Omental fat pad (tissue), 4 donors: ENCODE measurements at places on chromosomes 12 and 14. TPM values are rescaled to one million over a fixed set of nuclear protein-coding genes. Genes with fewer than 3 reads are reported as not detected.

DNA sequence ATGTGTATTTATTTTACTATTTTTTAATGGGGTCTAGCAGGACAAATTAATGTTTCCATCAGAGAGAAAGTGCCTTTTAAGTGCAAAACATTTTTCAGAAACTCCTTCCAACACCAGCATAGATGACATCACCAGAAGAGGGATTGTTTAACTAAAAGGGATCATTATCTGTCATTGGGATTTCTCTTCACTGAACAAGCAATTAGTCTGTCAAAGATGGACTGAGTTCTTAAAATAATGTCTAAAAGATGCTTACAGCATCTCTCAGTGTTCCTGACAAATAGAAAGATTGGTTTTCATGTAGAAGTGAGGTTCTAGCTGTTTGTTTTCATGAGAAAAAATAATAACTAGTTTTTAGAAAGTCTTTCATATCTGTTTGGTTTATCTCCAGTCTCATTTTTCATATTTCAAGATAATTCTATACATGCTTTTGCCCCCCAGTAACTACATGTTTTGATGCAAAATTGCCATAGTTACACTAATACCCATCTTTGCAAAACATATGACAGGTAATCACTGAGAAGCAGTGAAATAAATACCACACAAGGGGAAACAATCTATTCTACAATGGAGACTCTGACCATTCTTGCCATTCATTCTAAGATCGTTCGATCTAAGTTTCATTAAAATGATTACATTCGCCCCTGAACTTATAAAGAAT, 850.3 kb downstream of the GALC start:
- no peak for DNase-seq

DNA sequence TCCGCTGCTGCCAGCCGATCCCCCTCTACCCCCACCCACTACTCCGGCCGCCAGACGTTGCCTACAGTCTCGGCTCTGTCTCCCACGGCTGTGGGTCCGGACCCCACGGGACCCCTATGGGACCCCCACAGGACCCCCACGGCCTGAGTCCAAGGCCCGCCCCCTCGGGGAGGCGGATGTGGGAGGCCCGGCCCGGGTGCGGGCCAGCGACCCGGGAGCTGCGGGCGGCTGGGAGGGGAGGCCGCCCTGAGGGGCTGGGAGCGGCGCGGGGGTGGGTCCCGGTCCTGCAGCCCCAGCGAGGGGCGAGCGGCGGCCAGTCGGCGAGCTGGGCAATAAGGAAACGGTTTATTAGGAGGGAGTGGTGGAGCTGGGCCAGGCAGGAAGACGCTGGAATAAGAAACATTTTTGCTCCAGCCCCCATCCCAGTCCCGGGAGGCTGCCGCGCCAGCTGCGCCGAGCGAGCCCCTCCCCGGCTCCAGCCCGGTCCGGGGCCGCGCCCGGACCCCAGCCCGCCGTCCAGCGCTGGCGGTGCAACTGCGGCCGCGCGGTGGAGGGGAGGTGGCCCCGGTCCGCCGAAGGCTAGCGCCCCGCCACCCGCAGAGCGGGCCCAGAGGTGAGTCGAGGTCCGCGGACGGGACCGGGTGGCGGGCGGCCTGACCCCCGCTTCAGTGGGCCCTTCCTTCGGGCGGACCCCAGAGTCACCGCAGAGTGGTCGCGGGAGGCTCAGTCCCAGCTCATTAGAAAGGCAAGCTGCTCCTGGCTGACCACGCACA, at the start of gene ACVRL1:
ACVRL1 (plus strand) TSS at position 422 of the 773 bp plus-strand sequence. CDS start 4,971 bp downstream, outside the sequence.
- no peak for DNase-seq

- DNase-seq: no peak
Observed at GRCh38 chr12:23204933-23205778, 580.2 kb downstream of the ETNK1 start.

CCDC196 gene
- total RNA-seq: not detected

ITPR2 gene
- 62.9 TPM for total RNA-seq

- DNase-seq: no peak
Observed at GRCh38 chr12:54863948-54864618, 9.8 kb downstream of the MUCL1 start.

ARHGEF25 gene
- 22.1 TPM for total RNA-seq

MYF6 gene
- 0.37 TPM for total RNA-seq

- no peak for DNase-seq
Observed at GRCh38 chr14:82562881-82563280, 1029.2 kb upstream of the SEL1L start.

- DNase-seq: no peak
Observed at GRCh38 chr12:5971194-5971850, 26.3 kb upstream of the ANO2 start.

DNA sequence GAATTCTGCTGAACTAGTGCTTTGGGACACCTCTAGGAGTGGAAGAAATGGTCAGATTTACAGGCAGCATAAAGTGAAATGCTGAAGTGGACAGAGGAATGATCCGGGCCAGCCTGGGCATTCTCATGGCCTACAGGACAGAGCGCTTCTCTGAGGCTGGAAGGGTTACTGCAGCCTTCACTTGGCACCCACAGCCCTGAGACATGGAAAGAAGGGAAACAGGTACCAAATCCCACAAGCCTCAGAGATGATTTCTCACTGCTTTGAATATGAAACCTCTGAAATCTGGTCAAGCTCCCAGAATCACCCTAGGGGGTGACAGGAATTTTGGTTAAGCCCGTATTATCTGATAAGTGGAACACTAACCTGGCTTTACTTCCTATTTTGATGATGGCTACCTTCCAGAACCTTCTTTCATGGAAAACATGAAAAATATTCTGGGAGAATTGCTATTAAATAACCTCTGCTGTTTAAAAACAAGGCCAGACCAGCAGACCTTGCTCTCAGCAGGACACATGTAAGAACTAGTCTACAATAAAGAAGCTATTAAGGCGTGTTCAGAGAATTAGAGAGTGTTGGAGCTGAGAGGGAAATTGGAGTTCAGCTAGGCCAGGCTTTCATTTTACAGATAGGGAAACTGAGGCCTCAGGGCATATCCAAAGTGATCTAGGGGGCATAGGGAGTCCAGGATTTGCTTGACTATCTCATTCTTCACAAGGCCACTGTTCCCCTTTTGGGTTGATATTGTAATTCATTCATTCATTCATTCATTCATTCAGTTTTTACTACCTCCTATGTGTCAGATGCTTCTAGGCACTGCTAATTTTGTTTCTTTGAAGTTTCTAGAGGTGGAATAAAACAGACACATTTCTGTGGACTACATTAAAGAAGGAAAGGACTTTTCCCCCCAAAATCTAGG, 281.5 kb downstream of the ZFP36L1 start:
- DNase-seq: no peak

DNA sequence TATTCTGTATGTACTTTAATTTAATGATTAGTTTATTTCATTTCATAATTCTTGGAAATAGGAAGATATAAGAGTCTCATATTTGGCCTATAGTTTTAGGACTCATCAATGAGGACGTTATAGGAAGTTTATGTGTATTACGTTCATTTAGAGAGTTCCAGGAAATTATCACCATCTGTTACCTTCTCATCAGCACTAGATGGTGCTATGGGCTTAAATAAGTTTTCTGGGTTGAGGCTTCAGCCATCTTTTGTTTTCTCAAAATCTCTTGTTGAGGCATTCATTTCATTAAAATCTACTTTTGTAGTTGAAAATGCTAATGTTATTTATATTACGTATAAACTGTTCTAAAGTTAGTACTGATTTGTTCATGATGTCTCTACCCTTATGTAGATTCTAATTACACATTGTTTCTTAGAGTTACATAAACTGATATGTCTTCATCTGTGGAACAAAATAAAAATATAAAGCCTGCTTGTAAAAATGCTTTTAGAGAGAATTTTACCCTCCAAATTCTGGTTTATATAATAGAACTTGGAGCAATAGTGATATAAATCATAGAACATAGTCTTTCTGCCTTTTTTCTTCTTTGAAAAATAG, 89.2 kb downstream of the CFAP54 start:
- DNase-seq: no peak

- no peak for DNase-seq
Observed at GRCh38 chr12:112192475-112192874, 67.1 kb downstream of the TRAFD1 start.

GRCh38 chr12:68481181-68481941, 129.3 kb upstream of the RAP1B start:
- no peak for DNase-seq

SRRM4 gene
- total RNA-seq: not detected

VRTN gene
- total RNA-seq: not detected

KCNA1 gene
- 0.36 TPM for total RNA-seq

DNA sequence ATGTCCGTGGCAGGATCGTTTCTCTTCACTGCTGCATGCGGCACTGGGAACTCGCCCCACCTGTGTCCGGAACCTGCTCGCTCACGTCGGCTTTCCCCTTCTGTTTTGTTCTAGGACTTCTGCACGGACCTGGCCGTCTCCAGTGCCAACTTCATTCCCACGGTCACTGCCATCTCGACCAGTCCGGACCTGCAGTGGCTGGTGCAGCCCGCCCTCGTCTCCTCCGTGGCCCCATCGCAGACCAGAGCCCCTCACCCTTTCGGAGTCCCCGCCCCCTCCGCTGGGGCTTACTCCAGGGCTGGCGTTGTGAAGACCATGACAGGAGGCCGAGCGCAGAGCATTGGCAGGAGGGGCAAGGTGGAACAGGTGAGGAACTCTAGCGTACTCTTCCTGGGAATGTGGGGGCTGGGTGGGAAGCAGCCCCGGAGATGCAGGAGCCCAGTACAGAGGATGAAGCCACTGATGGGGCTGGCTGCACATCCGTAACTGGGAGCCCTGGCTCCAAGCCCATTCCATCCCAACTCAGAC, 1.2 kb downstream of the FOS start:
- no peak for DNase-seq

DNA sequence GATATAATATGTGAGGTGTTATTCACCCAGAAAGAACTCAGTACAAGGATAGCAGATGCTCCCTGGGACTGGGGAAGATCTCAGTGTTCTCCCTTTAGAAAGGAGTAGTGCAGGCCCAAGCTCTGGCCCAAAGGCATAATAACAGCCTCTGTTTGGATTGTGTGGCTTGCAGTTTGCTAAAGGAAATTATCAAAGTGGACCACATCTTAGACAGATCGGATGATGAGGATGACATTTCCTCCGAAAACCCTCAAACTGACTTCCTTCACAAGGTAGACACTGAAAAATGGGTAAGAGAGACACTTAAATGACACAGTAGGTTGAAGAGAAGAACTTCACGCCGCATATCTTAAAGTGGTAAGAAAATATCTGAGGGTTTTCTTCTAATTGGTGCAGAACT, 26.1 kb downstream of the SMCO2 start:
- no peak for DNase-seq

- DNase-seq: no peak
Observed at GRCh38 chr14:102902523-102903247, 19.8 kb upstream of the AMN start.

GRCh38 chr12:20525064-20525610, 156.8 kb downstream of the PDE3A start:
- DNase-seq: no peak

- DNase-seq: no peak
Observed at GRCh38 chr12:70535896-70536374, 101.3 kb downstream of the PTPRB start.

- no peak for DNase-seq
Observed at GRCh38 chr14:75980856-75981255, 939 bp downstream of the TGFB3 start.

DNA sequence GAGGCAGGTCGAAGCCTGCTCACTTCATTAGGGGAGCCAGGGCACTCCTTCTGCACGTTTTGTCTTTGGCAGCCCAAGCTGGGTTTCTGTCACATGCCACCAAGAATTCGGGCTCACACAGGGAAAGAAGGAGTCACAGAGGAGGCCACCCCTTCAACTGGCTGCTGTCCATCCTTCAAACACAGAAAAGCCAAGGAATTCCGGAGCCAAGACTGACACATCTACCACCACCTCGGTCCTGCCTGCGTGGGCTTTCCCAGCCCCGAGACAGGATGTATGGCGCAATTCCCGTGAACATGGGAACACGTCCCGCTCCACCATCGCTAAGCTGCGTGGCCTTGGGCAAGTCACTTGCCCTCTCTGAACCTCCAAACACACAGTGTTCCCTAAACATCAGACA, 70.4 kb downstream of the NCOR2 start:
- no peak for DNase-seq

DNA sequence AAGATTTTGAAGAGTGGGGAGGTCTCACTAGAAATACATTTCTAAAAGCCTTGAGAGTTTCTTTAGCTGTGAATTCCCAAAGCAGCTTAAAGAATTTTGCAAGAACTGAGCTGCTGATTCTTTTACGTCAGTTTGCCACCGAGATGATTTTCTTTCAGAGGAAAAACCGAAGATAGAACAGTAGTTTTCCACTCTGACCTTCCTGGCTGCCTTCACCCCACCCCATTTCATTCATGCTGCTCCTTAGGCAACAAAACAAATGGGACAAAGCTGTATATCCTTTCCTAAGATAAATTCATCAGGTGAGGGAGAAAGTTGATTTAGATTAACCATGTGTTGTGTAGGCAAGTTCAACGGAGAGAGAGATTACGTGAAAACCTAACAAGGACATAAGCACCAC, 947.0 kb downstream of the GALC start:
- no peak for DNase-seq

- no peak for DNase-seq
Observed at GRCh38 chr12:3205742-3206519, 128.8 kb downstream of the TSPAN9 start.

GRCh38 chr12:57838594-57839302, 7.8 kb downstream of the CTDSP2 start:
- DNase-seq: no peak

- no peak for DNase-seq
Observed at GRCh38 chr12:127075981-127076380, 1191.0 kb upstream of the TMEM132C start.

GRCh38 chr12:23236066-23236780, 611.3 kb downstream of the ETNK1 start:
- no peak for DNase-seq

DNA sequence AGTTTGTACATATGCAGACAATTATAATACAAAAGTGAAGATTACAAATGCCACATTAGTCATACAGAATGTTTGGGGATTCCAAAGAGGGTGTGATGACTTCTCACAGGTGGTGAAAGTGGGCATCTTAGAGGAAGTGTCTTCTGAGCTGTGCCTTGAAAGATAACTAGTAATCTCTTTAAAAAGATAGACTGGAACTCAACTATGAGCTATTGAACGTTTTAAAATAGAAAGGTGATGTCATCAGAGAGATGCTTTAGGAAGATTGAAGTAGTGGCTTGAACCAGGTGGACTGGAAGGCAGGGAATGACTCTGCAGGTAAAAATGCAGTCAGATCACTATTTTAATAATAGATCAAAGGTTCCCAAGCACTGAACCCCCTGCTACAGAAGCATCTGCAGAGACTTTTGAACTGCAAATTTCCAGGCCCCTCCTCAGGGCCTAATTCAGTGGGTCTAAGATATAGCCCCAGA, 50.3 kb downstream of the SYT1 start:
- no peak for DNase-seq

GRCh38 chr12:31599053-31599452, 8.1 kb upstream of the DENND5B start:
- no peak for DNase-seq

ADCY4 gene
- 9.7 TPM for total RNA-seq

GRCh38 chr14:71532344-71532743, 399.9 kb upstream of the RGS6 start:
- no peak for DNase-seq

- no peak for DNase-seq
Observed at GRCh38 chr14:99329711-99330315, 57.8 kb upstream of the BCL11B start.
